ENCODE measurements at places on chromosomes 11 and 22.

GRCh38 chr22:32949391-32950173, 108.6 kb downstream of the SYN3 start:
- no peak for DNase-seq

DNA sequence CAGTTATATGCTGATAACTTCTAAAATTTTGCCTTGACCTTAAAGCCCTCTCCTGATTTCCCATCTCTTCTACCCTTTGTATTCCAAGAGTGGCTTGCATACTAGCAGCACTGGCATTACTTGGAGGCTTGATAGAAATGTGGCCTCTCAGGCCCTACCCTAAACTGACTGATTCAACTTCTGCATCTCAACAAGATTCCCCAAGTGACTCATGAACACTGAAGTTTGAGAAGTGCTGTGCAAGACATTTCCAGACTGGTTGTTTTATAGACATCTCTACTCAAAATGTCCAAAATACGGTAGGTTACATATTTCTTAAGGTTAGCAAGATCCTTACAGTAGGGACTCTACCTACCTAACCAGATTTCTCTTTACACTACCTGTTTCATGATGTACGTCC, 48.6 kb downstream of the SESN3 start:
- no peak for DNase-seq

GRCh38 chr22:47048123-47049077, 285.9 kb downstream of the TBC1D22A start:
- no peak for DNase-seq

- DNase-seq, result no peak
These were observed 6.9 kb upstream of the NEAT1 start for GRCh38 chr11:65415499-65416340.

- DNase-seq, result peak; percentile 71
These were observed 26.6 kb downstream of the RELT start for GRCh38 chr11:73402834-73403185.

DNA sequence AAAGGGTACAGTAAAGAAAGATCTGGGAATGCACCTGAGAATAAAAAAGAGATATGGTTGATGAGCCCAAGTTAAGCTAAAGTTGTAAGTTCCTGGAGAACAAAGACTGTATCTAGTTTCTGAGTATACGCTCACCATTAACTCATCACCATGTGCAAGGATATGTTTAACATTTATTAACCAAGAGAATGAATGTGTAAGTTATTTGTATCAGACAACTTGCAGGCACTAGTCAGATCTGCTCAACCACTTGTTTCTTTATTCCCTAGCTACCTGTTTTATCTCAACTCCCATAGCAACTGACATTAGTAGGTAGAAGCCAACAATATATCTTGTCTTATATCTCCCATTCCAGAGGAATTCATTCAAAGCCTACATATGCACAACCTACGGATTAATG, 74.9 kb upstream of the KCNA4 start:
- no peak for DNase-seq

DNA sequence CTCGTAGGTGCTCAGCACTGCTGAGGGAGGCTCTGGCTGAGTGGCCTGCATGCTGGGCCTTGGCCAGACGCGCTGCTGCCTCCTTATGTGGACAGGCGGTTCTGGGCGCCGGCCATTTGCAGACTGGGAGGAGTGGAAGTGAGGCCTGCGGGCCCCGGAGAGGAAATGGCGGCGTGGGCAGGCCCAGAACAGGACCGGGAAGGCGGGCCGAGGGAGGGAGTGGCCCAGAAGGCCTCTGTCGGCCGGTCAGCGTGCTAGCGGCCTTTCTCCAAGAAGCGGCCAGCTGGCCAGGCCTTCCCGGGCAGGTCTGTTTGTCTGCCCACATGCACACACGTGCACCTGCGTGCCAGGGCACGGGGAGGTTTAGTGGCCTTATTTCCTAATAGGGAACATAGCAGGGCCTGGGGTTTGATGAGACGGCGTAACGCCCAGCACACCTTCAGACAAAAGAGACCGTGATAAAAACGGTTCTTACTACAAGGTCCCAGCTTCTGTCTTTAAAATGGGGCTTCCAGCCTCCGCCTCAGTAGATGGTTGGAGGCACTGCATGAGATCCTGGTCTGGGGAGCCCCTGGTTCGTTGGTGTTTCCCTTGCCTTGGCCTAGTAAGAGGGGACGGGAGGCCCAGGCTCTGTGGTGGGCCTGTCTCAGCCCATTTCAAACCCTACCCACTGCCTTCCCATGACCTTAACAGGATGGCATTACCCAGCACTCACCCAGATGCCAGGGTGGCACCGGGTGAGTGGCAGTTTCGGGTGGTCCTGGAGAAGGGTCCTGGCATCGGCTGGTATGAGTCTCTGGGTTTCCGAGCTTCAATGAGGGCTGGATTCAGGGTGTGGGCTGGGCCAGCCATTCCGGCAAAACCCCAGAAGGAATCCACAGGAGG, 65.1 kb upstream of the PPARA start:
- no peak for DNase-seq

DNA sequence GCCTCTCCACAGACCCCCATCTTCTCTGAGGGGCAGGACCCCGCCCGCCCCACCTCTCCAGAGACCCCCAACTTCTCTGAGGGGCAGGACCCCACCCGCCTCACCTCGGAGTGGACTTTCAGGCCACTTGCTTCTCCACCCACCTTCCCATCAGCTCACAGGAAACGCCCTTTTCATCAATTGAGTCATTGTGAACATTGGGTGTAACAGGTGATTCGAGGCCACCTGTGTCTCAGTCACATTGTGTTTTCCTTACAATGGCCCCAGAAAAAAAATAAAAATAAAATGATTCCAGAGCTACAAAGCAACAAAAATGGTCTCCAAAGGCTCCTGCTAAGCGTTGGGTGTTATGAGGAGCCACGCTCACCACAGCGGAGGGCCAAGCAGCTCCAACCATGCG, 36.0 kb downstream of the BRD1 start:
- no peak for DNase-seq

- no peak for DNase-seq
These were observed 120.4 kb downstream of the PHF21B start for GRCh38 chr22:44889255-44889878.

GRCh38 chr11:72776844-72777754, 16.7 kb downstream of the STARD10 start:
- peak; percentile 27 for DNase-seq

DNA sequence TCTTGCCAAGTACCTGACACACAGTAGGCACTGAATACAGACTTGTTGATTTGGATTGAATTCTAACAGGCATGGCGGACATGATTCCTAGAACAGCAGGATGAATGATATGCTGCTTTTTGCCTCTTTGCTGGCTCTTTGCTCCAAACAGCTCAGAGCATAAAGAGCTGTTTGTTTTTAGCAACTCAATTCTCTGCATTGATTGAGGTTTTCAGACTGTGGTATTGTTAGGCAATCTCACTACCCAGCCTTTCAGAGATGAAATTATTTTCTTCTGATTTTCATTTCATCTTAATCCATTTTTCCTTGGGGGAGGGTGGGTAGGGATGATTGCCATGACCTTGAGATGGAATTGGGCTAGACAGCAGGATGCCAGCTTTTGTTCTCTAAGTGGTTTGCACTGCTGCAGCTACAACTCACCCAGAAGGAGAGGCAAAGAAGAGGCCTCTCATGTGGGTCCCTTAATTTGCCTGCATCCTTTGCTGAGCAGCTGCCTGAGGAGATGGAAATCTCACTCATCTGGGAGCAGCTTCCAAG, 20.5 kb downstream of the COA4 start:
- no peak for DNase-seq

DNA sequence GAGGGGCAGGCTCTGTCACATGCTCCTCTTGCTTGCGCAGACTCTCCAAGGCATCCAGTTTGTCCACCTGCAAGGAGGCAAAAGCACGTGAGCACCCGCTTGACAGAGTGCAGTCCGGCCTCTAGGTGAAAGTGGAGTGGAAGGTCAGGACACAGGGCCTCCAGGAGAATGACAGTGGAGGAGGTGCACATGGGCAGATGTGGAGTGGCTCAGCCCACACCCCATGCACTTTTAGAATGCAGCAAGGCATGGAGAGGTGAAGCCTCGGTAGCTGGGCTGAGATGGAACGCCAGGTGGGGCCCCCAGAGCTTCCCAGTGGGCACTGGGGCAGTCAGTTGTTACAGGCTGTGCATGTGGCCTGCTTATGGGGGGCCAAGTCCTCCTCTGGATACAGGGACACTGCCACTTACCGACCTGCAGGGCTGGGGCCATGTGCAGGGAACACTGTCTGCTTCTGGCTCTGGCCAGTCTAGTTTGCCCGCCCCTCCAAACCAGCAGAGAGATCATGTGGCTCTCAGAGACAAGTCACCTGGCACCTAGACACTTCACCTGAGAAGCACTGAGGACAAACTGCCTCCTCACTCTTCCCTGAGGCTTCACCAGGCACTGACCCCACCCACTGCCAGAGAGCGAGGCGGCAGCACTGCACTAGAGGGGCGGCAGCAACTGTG, 2.3 kb upstream of the SLC25A1 start:
- no peak for DNase-seq

DNA sequence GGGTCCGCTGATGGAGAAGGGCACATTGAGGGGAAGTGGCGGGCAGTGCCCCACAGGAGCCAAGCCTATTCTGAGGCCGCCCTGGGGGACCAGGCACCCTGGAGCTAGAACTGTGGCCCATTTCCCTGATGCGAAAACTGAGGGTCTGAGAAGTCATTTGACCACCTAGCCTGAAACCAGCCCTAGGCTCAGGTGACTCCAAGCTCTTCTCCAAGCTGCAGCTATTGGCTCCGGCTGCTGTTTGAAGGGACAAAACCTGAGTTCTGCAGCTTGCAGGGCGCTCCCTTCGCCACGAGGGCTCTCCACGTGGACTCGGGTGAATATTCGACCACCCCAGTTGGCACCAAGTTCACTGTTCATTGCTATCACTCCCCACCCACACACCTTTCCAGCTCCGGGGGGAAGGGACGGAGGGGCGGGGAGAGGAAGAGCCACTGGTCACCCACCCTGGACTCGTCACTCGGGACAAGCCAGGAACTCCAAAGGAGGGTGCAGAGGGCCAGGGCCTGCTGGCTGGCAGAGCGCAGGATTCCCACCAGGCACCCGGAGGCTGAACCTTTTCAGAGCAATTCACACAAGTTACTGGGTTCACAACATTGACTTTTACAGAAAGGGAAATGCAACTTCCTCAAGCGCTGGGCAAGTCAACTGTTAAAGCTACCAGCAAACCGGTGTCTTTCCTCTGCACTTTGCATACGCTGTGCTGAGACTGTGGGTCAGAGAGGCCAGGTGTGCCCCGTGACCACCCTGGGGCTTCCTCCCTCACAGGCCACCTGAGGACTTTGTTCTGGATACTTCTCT, 1.1 kb upstream of the RAC2 start:
- no peak for DNase-seq

GRCh38 chr11:72789493-72790131, 4.2 kb downstream of the STARD10 start:
- no peak for DNase-seq

DNA sequence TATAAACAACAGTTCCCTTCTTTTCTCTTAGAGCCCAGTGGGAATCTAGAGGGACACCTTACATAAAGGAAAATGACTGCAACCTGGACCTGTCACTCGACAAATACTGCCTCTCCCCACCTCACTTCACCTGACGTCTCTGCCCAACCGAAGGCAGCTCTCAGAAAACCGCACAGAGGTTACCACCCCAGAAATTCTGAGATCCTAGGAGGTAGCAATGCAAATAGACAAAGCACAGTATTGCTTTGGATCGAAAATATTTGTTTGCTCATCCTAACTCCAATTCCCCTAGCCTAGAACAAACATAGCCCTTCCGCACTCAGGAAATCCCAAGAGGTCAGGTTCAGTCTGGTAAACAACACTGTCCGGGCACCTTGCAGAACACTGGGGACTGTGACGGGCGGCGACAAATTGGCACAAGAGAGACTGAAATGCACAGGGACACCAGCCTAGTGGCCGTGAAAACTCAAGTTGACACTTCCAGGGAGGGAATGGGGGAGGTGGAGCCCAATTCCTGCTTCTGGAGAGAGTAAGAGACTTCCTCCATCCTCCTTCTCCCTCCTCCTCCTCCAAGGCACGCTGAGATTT, 420 bp upstream of the TRIM44 start:
- no peak for DNase-seq

DNA sequence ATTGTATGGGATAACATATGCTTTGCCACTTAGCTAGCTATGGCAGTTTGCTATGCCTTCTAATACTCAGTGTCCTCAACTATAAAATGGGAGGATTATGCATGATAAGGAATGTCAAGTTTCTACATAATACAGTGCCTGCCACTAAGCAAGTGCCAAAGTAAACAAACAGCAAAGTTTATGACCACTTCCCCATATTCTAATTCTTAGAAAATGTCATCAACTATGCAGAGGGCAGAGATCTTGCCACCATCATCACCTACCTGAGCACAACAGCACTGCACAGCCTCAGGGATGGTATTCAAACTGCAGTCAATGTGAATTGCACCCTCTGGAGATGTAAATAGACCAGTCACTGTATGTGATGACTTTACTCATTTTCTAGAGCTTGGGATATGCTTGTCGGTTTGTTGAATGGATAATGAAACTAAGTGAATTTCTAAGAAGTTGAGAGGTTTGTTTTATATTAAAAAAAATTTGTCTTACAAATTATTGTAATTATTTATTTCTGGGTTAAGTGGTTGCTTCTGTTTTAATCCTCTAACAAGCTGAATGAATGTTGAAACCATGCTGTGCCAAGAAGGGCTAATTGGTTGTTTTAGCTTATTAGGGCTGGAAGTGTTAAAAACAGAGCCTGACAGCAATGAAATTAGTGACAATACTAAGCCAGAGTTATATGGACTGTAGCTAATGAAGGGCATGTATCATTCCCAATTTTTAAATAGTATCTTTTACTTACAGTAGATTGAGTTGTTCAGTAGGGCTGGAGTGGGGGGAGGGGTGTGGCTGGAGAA, 398.4 kb downstream of the CNTN5 start:
- no peak for DNase-seq

DNA sequence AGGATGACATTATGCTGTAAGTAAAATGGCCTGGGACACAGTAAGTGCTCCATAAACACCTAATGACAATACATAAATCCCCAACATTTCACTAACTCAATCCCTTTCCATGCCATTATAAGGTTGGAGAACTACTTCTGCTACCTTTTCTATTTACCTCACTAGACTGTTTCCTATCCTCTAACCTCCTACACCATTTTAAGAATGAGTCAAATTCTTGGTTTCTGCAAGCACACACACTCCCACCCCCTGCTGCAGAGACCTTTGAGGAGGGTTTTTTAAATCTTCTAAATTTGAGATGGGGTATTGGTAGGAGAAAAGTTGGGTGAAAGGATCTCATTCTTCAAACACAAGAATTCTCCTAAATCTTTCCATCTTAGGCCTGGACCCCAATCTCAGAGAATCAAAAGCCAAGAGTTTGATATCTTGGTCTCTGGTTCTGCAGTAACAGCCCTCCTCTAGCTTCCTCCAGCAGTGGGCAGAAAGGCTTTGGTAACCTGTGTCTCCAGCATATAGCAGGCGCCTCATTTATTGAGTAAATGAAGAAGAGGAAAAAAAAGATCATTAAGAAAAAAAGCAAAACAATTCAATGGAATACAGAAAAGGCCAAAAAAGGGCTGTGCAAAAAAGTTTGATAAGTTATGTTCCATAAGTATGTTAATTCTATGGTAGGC, 42.3 kb downstream of the SYTL2 start:
- DNase-seq, result no peak

- DNase-seq, result no peak
These were observed 82.5 kb downstream of the C22orf31 start for GRCh38 chr22:28978863-28979796.

GRCh38 chr11:120520091-120520822, 8.7 kb downstream of the GRIK4 start:
- DNase-seq, result no peak
